ENCODE measurements at places on chromosomes 3 and 15.
A peak's percentile ranks its signal among the peaks of the same experiment; 100 is the strongest.

- no peak for DNase-seq
Observed at GRCh38 chr3:195870442-195870841, 37.9 kb downstream of the TNK2 start.

- no peak for DNase-seq
Observed at GRCh38 chr15:73941871-73942635, 15.8 kb downstream of the LOXL1 start.

DNA sequence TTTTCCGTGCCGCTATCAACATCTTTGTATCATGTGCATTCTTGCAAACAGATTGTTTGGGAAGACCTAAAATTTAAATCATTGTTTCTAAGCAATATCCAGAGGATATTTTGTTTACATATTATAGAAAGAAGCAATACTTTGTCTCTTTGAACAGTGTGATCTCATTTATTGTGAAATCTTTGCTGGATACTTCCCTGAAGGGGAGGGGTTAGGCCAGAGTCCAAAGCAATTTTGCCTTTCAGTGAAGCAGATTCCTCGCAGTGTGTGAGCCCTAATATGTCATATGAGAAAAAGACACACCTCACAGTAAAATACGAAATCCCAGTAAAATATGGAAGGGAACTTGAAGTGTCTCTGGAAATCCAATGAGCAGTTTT, 158.7 kb upstream of the SLCO3A1 start:
- DNase-seq: no peak

DNA sequence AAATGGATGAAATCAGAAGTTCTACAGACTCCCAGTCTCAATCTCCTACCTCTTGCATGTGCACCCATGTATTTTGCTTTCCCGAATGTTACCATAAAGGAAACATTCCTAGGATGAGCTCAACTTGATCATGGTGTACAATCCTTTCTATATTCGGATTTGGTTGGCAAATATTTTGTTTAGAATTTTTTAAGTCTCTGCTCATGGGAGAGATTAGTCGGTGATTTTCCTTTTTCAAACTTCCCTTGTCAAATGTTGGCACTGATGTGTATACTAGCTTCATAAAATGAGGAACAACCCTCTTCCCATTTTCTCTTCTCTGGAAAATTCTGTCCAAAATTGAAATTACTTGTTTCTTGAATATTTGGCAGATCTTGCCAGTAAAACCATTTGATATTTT, 317.6 kb upstream of the RASGRP1 start:
- DNase-seq: no peak

GRCh38 chr3:186669378-186670084, 3.7 kb downstream of the HRG start:
- DNase-seq: no peak

- no peak for DNase-seq
Observed at GRCh38 chr3:178808748-178809147, 262.9 kb downstream of the ZMAT3 start.

- DNase-seq: no peak
Observed at GRCh38 chr3:66450390-66451022, 50.3 kb downstream of the LRIG1 start.

DNA sequence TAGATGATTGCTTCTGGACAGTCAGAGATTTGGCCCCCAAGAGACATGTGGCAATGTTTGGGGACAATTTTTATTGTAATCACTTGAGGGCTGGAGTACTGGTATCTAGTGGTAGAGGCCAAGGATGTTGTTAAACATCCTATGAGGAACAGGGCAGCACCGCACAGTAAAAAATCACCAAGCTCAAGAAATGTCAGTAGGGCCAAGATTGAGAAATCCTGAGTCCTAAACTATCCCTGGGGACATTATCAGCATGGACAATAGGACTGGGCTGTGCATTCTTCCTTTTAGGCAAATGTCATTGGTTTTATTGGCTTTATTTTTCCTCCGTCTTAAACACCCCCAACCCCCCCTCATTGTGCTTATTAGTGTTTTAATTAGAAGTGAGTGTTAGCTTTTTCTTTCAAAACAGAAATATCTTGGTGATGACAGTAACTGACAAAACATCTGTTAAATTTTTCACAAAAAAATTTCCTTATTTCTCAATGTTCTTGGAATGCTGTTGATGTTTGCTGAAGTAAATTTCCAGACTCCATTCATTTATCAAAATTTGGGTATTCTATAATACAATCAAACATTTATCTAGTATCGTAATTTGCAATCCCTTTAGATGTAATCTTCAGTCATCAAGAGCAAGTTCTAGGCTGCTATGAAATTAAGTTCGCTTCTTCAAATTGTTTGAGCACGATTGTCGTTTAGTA, 944.4 kb downstream of the VGLL3 start:
- DNase-seq: no peak

DNA sequence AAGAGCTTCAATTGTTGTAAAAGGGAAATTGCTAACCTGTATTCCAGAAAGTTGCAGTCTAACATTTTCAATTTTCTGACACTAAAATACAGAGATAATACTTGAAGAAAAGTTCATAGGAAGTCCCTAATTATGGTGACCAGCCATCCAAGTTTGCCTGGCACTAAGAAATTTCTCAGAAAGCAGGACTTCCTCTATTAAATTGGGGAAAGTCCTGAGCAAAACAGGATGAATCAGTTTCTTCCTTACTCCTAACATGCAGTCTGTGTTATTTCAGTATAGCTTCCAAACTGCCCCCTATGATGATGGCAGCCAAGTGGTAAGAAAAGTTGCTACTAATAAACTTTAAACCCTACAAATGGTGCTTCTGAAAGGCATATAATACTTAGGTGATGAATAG, 133.5 kb upstream of the SGO1 start:
- DNase-seq: no peak

GRCh38 chr15:44010089-44010488, 183.3 kb downstream of the WDR76 start:
- DNase-seq: no peak

- peak; percentile 43 for DNase-seq
Observed at GRCh38 chr3:38541806-38542205, 45.7 kb downstream of the EXOG start.

DNA sequence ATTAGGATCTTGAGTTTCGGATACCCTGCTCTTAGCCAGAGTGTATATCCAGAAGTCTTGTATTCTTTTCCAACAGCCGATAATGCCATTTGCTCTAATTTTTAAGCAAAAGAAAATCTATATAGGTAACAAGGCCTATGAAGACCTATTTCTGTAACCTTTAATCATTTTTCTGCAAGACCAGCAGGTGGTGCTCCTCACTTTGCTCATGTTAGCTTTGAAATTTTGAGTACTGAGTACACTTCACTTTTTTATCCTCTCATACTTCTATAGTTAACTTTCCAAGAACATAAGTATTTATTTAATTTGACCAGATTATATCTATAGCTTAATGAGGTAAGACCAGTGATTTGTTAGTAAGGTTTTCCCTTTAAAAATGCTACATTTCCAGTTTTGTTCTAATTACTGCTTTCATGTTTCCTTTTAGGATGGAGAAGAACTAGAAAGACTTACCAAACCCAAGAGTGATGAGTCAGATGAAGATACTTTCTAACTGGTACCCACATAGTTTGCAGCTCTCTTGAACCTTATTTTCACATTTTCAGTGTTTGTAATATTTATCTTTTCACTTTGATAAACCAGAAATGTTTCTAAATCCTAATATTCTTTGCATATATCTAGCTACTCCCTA, 20.5 kb downstream of the SLC35A5 start:
- DNase-seq: peak; percentile 51

DNA sequence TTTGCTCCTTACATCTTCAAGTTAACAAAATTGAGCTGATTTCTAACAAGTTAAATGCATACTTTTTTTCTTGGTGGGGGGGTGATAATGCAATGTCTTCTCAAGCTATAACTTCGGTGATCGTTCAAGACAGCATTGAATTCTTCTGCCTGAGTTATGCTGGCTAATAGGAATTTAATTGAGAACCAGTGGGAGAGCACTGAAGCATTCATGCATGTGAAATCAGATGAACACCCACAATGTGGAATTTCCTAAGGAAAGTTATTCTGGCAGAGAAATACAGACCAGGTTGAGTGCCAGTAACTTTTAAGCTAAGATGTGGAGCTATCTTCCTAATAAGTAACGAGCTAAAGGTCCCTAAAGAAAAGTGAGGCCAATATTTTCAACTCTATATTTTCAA, 3.0 kb downstream of the SPATA16 start:
- DNase-seq: no peak

GRCh38 chr3:132432639-132433038, 15.3 kb downstream of the DNAJC13 start:
- DNase-seq: no peak

DNA sequence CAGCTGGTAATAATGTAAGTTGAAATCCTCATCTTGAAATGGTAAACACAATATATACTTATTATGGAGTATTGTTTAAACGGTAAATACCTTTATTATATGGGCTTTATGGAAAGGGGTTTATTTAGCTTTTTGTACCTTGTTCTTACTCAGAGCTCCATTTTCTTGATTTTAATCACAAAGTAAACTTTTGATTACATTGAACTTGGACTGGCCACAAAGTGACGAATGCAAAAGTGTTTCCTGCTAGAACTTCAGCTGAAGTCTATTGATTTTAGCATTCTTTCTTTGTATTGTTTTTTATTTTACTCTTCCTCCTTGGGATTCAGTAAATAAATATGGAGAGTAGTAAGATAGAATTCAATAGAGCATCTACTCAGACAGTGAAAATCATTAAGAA, 19.8 kb upstream of the AADAC start:
- DNase-seq: no peak

GRCh38 chr3:11734-12133, 184.8 kb upstream of the CHL1 start:
- no peak for DNase-seq

DNA sequence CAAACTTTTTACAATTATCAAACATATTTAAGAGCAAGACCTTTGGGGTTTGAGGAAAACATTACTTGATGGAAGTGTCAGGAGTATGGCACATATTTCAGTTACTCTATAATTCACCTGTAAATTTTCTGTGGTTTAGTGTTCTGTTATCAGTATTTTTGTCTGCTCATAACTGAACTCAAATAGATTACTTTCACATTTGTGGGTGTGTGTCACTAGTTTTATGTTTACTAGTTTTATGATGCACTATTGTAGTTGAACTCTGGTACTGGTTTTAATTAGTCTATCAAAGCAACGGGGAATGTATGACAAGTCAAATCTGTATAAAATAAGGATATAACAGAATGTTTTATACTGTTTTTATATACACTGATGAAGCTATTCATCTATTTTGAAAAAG, 27.2 kb downstream of the OXSM start:
- DNase-seq: no peak

DNA sequence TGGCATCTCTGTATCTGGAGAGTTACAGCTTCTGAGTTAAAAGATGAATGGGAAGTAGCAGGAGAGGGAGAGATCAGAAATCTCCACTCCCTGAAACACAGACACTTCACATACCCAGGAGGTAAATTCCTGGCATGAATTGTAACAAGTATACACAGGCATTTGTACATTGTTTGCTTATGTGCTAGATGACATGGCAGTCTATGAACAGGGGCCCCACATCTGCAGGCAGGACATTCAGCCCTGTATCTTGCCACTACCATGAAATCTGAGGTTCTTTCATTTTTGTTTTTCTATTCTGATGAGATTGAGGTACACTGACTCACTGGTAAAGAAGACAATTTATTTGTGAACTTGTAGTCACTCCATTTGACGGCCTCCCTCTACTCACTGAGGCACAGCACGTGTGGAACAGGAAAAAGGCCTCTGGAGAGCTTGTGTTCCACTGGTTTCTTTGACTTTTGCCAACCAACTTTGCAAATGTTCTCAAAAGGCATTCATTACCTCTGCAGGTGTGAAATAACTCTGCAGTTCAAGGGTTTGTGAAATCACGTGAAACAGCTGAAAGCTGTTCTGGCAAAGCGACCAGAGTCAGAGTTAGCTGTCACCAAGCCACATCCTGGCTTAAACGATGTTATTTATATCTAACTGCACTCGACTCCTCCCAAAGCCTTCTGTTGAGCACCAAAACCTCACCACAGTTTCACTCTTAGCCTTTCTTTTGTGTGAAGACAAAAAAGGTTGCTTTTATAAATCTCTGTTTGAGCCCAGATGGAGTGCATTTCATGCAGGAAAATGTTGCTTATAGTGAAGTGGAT, 401.3 kb upstream of the CFAP20DC start:
- DNase-seq: no peak

Data from NCI-H524 (cell line).